ENCODE measurements at places on chromosomes 1 and 21. TPM values are rescaled to one million over a fixed set of nuclear protein-coding genes. Genes with fewer than 3 reads are reported as not detected.

DNA sequence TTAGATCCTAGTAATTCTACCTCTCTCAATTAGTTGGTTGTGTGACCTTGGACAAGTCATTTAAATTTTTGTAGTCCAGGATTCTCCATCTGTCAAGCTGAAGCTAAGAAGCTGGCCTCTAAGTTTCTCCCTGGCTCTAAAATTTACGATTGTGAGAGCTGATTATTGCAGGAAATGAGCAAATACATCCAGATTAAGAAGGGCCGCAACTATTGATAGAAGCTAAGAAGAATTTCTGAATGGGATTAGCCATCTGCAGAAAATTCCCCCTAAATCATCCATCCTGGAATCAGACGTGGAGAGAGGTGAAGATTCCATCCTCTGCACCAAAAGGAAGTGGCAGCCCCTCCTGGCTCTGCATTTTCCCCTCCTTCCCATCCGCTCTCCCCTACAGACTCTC is 55.0 kb downstream of the HIVEP3 start:
- DNase-seq = no peak

DNA sequence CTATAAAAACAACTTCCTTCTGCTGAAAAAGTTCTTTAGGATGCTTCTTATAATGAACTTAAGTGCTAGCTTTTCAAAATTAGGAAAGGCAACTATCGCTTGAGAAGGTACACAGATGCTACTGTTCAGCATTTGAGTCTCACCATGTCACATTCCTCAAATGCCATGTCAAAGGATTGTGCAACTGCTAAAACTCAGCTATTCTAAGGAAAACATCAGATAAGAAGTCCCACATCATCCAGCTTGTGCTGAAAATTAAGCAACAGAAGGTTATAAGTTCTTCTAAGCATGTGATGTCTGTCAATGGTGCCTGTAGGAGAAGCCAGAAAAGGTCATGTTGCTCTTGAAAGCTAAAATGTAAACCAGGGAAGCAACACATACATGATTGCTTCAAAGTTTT is 36.5 kb downstream of the MCOLN2 start:
- DNase-seq = no peak

The SPRR5 gene
- not detected for total RNA-seq

DNA sequence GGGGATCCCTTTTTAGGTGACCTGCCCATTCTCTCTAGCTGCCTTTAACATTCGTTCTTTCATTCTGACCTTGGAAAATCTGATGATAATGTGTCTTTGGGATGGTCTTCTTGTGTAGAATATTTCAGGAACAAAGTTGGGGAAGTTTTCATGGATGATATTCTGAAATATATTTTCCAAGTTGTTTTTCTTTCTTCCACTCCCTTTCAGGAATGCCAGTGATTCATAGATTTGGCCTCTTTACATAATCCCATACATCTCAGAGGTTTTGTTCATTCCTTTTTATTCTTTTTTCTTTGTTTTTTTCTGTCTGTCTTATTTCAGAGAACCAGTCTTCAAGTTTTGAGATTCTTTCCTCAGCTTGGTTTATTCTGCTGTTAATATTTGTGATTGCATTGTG is 13.9 kb upstream of the SCMH1 start:
- DNase-seq = no peak

The PAPPA2 gene
- total RNA-seq = 3.8 TPM

The PSMG1 gene
- 15.5 TPM for total RNA-seq

GRCh38 chr1:181099152-181100014 is 10.9 kb downstream of the IER5 start:
- DNase-seq = peak; percentile 75

GRCh38 chr1:3050603-3051002 is 18.4 kb upstream of the PRDM16 start:
- DNase-seq = no peak

DNA sequence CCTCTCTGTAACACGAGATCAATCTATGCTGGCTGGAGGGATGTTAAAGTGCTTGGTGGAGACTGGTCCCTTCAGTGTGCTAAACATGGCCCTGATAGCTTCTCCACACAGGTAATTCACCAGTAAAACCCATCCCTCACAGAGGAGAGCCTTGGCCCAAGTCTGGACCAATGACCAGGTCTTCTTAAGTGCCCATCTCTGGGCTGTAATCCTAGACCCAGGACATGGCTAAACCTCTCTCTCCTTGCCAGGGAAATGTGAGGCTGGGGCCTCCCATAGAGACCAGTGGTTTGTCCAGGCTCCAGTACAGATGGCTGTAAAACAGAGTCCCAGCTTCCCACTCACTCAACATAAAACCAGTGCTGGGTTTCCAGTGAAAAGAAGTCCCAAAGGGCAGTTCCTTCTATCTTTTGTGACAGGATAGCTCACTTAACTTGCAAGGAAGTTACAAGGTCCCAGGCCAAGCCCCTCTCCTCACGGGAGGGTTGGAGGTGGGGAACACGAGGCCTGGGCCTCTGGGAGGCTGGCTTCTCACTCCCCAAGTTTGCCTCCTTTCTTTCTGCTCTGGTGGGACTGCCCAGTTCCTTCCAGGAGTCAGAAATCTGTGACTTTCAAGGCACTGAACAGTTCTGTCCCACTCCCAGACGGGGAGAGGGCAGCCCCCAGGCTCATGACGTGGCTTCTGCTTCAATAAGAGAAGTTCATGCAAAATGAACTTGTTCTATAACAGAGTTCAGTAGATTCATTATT is 2.2 kb upstream of the KIF17 start:
- DNase-seq = no peak

DNA sequence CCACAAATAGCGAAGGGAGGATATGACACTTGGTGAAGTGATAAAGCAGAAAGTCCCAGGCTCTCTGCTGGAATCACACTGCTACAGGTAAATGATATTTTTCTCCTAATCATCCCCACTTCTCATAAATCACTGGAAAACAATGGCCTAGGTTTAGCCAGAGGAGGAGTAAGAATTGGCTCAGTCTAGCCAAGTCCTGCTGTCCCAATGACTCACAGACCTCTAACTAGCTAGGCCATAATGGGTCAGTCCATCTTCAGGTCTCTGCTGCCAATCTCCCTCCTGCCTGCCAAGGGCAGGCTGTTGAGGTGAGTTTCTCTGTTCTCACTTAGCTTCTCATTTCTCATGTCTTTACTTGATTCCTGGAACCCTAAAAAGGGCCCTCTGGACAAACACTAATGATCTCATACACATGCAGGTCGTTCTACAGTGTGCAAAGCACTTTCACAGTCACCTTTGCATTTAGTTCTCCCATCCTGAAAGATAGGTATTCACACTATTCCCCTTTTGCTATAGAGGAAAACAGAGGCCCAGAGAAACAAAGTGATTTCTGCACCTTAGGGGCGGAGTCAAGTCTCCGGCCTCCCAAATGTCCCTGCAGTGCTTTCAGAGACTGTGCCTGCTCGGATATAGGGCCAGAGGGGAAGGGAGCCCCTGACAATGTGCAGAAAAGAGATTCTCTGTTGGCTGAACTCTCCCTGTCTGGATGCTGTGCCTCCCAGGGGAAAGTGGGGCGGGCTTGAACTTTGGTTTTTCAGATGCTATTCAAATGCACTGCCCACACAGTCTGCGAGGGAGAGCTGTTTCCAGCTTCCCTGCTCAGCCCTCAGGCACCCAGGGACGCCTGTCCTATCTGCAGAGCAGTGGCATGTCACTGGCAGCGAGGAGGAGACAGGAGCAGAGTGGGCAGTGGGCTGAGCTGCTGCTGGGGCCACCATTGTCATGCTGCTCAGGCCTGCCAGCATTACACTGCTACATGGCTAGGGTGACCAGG is 3.9 kb upstream of the CDK18 start:
- no peak for DNase-seq

DNA sequence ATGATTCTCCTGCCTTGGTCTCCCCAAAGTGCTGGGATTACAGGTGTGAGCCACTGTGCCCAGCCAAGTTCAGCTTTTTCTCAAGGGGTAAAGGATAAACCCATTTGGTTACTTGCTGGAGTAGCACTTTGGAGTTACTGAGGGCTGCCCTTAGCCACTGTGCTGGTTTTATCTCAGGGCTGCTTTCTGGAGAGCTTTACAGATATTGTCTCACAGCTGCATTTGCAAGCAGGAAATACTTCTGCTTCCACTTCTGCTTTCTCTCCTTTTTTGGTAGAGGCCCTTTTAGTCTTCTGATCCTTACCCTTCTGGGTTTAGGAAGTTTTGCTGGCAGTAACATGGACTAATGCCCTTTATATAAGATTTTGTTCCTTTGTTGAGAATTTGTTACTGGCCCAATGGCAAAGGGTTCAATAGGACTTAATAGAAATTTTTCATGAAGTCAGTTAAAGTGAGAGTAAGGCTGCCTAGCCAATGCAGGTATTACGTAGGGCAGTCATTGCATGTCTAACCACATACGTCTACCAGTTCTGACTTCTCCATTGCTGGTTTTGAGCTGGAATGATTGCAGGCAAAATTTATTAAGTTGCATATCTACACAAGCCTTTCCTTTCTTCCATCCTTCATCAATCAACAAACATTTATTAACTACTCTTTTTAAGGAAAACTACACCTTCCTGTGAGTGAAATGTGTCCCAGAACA is 24.4 kb downstream of the CAP1 start:
- no peak for DNase-seq

DNA sequence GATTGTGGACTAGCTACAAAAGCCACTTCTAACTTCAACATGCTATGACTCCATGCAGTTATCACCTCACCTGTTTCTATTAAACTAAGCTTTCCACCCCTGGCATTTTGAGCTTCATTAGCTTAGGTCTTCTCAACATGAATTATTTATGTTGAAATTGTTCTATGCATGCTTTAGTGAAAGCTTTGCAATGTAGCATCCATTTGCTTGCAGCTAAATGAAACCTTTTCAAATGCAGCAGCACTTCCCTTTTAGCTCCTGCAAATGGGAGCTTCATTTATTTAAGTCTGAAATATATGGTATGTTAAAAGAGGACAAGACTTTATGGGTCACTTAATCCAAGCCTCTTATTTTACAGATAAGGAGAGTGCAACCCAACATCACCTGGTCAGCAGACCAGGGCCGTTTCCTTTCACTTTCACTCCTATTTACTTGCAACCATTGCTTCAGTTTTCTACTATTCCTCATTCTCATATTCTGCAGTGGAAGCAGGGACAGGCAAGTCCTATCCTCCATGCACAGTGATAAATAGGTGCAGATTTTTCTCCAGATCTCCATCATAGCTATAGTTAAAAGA is 56.4 kb upstream of the SAMSN1 start:
- no peak for DNase-seq

The S100A7A gene
- total RNA-seq = not detected

DNA sequence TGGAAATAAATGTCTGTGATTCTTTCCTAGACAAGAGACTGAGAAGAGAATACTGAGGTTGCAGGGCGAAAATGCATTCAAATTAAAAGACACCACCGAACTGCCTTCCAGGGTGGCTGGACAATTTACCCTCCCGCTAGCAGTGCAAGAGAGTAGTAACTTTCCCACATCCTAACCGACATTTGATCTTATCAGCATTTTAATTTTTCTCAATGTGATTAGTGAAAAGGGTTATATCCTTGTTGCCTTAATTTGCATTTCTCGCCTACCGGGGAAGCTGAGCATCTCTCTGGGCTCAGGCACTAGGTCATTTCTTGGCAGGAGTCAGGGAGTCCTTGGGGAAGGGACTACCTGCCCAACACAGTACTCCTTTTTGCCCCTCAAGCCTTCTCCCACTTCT is 2.8 kb downstream of the TNFRSF8 start:
- no peak for DNase-seq

The SLC1A7 gene
- total RNA-seq = not detected

The DCDC2B gene
- total RNA-seq = not detected

The FUCA1 gene
- 21.4 TPM for total RNA-seq

The MATN1 gene
- not detected for total RNA-seq

The BEST4 gene
- 0.21 TPM for total RNA-seq

The SAMD11 gene
- total RNA-seq = 6.1 TPM

DNA sequence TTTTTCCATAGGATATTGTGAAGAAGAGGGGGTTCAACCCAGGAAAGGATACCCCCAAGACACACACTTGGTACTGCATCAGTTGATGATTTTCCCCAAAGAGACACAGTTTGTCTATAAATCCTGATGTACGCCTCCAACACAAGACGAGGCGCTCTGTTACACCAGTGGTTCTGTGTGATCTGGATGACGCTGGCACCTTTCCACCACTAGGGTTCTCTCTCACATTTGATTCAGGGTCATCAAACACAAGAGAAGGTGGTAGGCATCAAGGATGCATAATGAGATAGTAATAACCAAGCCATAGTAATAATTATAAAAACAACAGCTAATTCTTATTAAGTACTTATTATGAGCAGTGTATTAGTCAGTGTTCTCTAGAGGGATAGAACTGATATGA is 508.8 kb upstream of the ZP4 start:
- no peak for DNase-seq

DNA sequence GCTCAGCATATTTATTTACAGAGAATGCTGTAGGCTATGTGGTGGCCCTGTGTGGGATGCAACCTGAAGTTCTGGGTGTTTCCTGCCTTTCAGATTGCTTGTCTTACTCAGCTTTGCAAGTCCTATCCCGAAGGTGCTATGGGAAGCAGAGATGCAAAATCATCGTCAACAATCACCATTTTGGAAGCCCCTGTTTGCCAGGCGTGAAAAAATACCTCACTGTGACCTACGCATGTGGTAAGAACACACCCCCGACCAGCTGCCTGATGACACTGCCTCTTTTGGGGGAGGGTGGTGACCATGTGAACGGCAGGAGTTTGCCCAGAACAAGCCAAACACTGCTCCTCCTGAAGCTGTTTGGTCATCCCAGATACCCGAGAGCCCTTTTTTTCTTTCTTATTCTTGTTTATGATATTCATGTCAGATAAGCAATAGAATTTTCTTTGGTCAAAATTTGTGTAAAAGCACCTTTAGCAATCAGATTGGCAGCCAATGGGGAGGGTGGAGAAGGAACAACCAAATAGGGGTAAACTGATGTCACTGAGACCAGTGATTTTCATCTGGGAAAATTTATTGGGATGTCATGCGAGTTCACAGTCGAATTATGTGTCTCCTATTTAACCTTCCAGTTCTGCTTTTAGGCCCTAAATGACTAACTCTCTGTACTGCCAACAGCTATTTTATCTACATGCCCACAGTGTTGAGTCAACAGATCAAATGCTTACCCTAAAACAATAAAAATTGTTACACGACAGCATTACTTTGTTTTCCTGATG is 82.6 kb downstream of the EVA1C start:
- no peak for DNase-seq

Data from tongue (tissue), 3 donors.